ENCODE measurements at places on chromosomes 6 and 20. TPM values are rescaled to one million over a fixed set of nuclear protein-coding genes. Genes with fewer than 3 reads are reported as not detected.
A peak's percentile ranks its signal among the peaks of the same experiment; 100 is the strongest.

CLPSL2 gene
- not detected for total RNA-seq

CST11 gene
- total RNA-seq: not detected

FOXP4 gene
- 2.9 TPM for total RNA-seq

TNNC2 gene
- total RNA-seq: 0.45 TPM

GRCh38 chr6:129748901-129749748 is 39.1 kb upstream of the ARHGAP18 start:
- DNase-seq: peak; percentile 52

DNA sequence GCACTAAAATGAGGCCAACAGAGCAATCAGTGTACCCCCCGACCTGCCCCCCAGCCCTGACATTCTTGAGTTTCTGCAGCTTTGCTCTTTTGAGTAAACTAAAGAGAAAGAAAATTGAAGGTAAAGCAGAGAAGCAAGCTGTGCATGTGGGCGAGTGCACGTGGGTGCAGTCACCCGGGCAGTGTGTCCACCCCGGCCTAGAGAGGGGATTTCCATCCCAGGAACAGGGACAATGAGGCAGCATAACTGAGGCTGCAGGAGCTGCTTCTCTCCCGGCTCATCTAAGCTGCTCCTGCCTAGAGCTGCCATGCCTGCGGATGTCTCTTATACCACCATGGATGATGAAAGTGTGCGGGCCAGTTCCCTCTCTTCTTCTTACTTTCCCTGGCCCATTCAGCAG is 16.8 kb downstream of the CASS4 start:
- DNase-seq: no peak

CCN2 gene
- total RNA-seq: 15.9 TPM

DNA sequence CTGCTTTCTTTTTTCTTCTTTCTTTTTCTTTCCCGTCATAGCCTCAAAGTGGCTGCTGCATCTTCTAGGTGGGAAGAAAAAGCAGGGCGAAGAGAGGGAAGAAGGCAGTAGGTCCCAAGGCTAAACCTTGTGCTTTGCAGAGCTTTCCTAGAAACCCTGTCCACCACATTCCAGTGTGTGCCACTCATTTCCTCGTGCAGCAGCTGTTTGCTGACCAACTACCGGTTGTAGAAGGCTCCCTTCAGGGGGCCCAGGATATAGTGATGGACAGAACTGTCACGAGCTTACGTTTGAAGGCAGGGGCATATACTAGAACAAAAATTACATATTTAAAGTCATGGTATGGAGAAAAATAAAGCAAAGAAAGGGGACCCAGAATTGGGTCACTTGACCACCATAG is 103.0 kb downstream of the SASH1 start:
- DNase-seq: no peak

EMILIN3 gene
- not detected for total RNA-seq

DNA sequence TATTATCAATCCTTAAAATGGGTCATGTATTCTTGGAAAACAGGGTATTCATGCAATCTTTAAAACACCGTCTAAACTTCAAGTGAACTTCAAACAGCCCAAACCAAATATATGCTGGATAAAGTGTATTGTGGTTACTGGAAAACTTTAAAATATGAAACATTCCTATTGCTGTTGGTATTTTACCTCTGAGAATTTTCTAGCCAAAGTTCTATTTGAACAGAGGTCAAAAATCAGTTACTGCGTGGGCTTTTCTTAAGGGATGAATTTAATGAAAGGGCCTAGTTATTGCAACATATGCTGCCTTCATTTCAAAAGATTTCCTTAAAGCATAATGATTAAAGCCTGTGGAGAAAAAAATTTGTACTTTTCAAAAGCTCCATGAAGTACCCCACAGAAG is 436.0 kb downstream of the PLCB1 start:
- DNase-seq: peak; percentile 75

GRCh38 chr6:16819752-16820151 is 58.5 kb upstream of the ATXN1 start:
- peak; percentile 48 for DNase-seq

GRCh38 chr20:44064501-44065400 is 122.2 kb downstream of the JPH2 start:
- DNase-seq: no peak

DNA sequence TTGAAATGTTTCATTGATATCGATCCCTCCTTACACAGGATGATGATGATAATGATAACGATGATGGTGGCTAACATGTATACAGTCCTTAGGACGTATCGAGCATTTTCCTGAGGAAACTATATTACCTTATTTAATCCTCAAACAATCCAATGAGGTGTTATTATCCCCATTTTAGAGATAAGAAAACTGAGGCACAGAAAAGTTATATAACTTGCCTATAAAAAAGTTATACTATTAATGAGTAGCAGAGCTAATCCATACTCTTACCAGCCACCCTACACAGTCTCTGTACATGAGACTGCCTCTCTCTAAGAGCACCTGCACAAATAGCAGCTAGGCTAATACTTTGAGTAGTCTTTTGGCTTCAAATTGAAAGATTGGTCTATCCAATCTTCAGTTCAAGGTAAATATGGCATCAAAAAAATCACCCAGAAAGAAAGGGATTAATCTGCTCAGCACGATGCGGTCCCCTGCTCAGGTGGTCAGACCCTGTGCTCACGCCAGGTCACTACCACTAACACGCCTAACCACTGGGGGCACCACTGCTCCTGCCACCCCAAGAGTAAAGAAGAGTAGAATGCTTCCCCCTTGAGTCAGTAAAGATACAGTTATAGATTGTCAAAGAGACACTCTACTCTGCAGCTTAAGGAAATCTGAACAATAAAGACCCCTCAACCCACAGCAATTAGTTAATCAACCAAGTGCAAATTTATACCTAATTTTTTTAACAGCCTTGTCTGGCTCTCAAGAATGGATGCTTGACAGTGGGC is 15.0 kb downstream of the GABBR1 start:
- no peak for DNase-seq

GRCh38 chr6:146410851-146411595 is 132.6 kb upstream of the RAB32 start:
- peak; percentile 52 for DNase-seq

DNA sequence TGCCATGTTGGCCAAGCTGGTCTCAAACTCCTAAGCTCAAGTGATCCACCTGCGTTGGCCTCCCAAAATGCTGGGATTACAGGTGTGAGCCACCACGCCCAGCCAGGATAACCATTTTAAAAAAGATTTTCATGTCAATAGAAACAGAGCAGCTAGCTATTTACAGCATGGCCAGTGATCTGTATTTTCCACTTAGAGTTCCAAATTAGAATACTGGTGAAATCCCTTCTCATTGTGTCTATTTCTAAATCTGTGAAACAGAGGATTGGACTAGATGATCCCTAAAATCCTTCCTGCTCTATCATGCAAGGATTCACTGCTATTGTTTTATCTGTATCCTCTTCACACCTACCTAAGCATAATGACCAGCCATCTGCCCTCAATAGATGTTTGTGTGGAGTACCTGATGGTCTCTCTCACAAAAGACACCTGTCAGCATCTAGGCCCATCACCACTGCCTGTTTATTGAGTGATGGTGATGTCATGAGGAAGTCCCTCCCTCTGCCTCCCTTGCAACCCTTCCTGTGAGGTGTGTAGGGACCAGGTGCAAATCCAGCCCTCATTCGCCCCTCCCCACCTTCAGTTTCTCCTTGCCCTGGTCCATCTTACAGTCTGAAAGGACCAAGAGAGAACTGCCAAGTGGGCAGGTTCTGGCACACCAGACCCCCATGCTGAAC is 26.5 kb upstream of the SMIM29 start:
- no peak for DNase-seq

DNA sequence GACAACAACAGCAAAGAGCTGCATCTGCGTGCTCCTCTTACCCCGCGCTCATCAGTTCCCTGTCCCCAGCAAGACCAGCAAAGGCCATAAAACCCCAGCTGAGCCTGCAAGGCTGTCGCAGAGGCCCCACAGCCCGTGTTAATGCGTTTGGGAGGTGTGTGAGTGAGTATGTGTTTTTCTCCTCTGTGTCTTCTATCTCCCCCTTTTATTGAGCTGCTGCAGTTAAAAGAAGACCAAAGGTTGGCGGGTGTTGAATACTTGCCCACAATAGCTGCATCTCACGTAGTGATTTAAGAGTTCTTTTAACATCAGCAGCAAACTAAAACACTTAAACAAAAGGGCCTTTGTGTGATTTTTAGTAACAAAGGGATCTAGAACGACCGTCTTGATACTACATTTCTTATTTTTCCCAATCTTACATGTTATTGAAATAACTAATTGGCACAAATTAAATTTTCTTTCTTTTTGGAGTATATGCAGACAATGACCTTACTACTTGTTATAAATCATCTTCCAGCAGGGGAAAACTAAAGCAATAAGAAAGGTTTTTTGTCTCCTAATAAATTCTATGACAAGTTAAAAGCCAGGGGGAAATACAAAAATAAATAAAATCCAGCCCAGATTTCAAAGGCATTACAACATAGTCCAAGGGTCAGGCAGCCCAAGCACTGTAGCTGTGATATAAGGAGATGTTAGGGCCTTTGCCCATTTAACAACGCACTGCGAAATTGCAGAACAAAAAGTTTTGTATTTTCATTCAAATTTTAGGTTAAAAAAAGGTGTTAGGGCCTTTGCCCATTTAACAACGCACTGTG is 27.2 kb upstream of the CNKSR3 start:
- no peak for DNase-seq

GRCh38 chr6:75621846-75622245 is 20.2 kb downstream of the SENP6 start:
- no peak for DNase-seq

SIM1 gene
- total RNA-seq: under 0.01 TPM

DNA sequence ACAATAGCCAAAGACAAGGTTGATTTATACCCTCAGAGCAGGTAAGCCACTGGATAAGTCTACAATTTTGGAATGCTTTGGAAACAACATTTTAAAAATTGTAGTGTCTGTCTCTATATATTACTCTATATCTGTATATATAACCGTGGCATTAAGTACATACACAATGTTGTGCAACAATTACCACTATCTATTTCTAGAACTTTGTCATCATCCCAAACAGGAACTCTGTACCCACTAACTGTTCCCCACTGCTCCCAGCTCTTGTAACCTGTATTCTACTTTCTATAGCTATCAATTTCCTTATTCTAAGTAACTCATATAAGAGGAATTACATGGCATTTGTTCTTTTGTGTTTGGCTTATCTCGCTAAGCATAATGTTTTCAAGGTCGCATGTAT is 78.2 kb upstream of the ASCC3 start:
- DNase-seq: no peak

NR2E1 gene
- total RNA-seq: not detected

GRCh38 chr6:28809947-28810658 is 113.7 kb downstream of the TRIM27 start:
- DNase-seq: no peak

DNA sequence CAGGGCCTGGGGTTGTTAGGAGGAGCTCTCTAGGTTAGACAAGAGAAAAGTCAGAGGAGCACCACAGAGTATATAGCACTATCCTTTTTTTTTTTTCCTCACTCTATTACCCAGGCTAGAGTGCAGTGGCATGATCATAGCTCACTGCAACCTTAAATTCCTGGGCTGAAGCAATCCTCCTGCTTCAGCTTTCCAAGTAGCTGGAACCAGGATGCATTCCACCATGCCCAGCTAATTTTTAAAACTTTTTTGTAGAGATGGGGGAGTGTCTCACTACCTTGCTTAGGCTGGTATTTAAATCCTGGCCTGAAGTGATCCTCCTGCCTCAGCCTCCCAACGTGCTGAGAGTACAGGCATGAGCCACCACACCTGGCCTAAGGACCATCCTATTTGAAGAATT is 19.3 kb upstream of the AKIRIN2 start:
- DNase-seq: peak; percentile 63

- no peak for DNase-seq
Measured at GRCh38 chr6:36336779-36337241, at the start of gene BNIP5. Gene BNIP5 (minus strand): TSS chr6:36336888. CDS start chr6:36330690, 6,198 bp downstream.

GRCh38 chr6:4637691-4638433 is 138.3 kb upstream of the CDYL start:
- peak; percentile 77 for DNase-seq

- peak; percentile 40 for DNase-seq
Measured at GRCh38 chr6:141105481-141105880, 1027.2 kb upstream of the GJE1 start.

CYP39A1 gene
- total RNA-seq: 4.7 TPM

DNA sequence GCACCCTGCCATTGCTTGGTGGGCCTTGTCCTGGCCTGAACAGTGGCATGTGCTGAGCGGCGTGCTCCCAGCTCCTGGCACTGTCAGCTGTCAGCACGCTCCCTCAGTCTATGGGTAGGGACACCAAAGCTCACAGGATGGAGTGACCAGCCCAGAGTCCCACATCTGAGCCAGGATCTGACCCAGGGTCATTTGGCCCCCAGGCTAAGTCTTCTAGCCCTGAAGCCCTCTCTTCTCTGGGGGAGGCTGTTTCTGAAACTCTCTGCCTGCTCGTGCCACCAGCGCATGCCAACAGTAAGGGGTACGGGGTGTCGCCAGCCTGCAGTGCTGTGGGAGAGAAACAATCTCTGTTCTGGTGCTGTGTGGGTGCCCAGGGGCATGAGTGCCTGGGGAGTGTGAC is 37.1 kb downstream of the CDH4 start:
- no peak for DNase-seq

GABRR1 gene
- total RNA-seq: not detected

DNA sequence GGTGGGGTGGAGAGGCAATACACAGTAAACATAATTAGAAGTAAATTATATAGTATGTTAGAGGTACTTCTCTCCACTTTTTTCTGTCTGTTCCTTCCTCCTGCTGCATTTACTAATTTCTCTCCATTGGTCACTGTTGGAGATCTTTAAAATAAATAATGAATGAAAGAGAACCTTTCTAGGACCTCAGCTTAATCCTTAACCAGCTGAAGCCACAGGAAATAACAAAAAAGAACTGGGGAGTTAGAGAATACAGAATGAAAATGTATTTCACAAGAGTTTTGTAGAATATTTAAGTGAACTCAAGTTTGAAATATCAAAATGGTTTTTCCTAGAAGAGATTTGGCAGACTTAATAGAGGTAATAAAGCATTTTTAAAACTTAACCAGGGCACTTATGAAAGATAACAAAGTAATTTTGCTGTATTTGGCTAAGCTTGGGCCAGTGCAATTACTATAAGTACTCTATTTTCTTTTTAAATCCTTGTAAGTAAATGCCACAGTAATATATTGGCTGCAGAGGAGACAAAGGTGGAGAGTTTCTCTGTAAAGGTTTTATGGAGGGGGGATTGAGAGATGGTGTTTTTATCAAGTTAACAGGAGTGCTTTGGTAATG is 405.0 kb downstream of the CDKAL1 start:
- no peak for DNase-seq

GRCh38 chr6:166623318-166623717 is 3.7 kb downstream of the RPS6KA2 start:
- DNase-seq: no peak

MLIP gene
- not detected for total RNA-seq

ZC3H12D gene
- 0.09 TPM for total RNA-seq

DNA sequence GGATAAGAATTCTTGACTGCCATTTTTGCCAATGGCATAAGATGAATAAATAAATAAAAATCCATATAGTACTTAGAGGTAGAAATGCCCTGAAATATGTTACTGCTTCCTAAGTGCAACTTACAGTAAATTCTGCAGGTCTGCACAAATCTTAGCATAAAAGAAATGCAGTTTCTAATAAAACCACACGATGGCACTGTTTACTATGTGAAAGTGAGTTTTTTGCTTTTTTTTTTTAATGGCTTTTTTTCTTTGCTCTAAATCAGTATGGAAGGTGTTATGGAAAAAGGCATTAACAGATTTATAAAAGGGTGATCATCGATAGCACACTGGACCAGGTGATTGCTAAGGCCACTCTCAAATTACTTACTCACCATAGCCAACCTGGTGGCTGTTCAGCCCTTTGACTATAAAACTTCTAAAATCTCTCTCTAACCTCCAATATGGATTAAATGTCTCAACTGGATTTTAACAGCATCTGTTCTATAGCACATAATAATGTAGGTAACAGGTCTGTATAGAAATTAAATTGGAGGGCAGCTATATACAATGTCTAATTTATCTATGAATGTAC is 45.8 kb downstream of the AHI1 start:
- DNase-seq: peak; percentile 70
